Lower lobe of right lung (tissue), 2 donors: ENCODE measurements at places on chromosomes 5 and 9. TPM values are rescaled to one million over a fixed set of nuclear protein-coding genes. Genes with fewer than 3 reads are reported as not detected.

- DNase-seq, result no peak
Observed at GRCh38 chr5:95382801-95383200, 8.4 kb upstream of the FAM81B start.

- no peak for DNase-seq
Observed at GRCh38 chr5:15951550-15951949, 228.0 kb downstream of the MARCHF11 start.

The RASEF gene
- total RNA-seq, result 11.5 TPM

DNA sequence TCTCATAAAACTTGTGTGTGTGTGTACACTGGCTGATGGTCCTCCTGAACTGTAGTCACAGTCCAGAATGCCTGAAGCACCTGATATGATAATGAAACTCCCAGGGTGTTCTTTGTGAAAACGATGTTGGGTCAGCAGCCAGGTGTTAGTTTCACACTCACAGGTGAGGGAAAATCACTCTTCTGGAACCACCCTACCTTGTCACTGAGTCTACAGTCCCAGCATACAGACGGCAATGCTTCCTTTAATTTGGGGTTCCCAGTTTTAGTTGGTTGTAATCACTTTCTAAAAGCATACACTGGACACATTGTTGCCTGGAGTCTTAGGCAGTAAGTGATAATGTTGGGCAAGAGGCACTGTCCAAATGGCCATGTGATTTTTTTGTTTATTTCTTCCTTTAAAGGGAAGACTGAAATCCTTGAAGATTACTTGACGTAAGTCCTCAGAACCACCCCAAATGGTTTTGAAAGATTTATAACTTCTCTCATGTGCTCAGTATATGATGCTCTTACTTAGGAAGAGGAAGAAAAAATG lies 18.2 kb upstream of the MGAT1 start:
- no peak for DNase-seq

DNA sequence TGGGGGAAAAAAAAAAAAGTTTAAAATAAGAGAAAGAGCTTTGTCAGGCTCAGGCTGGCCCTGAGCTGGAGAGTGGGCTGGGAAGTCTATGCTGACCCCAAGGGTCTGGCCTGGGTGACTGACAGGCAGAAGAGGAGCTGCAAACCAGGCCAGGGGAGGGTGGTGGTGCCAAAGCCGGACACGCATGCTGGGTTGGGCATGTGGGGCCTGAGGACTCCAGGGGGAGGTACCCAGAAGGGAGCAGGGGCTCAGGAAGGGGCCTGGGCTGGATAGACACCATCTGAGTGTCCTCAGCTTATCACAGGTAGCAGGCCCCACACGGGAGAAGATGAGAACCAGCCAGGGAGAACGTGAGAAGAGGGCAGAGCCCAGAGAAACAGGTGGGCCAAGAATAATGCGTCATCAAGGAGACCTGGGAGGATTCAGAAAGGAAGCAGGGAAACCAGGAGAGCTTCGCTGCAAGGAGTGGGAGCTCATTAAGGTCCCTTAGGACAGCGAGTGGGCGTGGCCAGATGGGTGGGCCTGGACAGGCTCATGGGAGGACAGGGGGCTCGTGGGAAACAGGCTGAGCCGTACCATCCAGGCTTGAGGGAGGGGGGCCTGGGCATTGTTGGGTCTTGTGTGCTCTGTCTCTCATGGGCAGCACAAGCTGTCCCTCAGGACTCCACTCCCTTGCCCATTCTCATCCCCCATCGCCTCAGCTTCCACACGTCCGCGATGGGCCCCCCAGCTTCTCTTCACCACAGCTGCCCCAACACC lies 16.0 kb downstream of the TMOD1 start:
- DNase-seq, result no peak

GRCh38 chr9:134959126-134959970 lies 41.6 kb upstream of the FCN1 start:
- peak; percentile 8 for DNase-seq
